ENCODE measurements at places on chromosomes 2 and 18.

DNA sequence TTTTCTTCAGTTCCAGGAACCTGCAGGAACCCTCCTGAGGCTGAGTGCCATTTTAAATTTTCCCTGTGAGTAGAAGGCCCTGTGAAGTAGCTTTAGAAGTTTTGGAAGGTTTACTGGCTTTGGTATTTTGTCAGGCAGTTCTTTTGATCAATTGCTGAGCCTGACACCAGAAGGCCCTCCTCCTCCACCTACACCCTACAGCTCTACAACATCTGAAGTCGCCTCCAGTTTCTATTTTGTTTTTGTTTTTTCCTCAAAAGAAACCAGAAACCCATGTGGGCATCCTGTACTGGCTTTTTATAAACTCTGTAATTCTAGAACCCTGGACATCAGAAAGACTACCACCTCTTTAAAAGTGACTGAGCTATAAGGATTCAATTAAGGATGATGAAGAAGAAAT, 153.7 kb downstream of the NRXN1 start:
- no peak for DNase-seq

GRCh38 chr2:221554769-221555493, 17.2 kb downstream of the EPHA4 start:
- DNase-seq = no peak

GRCh38 chr18:5103286-5103685, 93.8 kb downstream of the AKAIN1 start:
- no peak for DNase-seq

- no peak for DNase-seq
Measured at GRCh38 chr2:150339951-150340350, 147.5 kb downstream of the RND3 start.

DNA sequence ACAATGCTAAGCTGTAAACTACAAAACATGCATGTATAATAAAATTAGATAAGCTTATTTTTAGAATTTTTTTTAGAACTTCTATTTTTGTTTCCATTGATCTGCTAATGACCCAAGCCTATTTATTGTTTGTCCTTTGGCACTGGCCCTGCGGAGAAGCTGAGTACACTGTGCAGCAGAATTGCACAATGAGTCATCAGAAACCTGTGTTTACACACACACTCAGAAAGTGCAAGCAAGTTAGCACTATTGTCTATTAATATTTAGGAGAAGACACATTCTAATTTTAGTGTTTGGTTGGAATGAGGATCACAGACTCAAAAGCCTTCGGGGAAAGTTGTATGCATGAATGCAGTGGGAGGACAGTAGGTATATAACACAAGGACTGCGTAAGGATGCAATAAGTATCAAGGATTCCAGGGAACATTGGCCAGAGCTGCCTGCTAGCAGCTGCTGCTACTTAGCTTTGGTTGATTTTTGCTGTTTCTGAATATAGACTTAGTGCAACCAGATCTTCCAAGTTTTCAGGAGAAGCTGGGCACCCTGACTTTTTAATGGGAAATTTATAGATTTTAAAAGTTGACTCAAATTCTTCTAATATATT, 128.2 kb downstream of the KCNH7 start:
- DNase-seq = no peak

Measured in cortex of kidney (tissue), 1 donor.